ENCODE measurements at places on chromosomes 2 and 18.

- H3K36me3 ChIP-seq, result no peaks in the 10 kb centered on the region
- peak overlapping the region; percentile 87 for H3K27ac ChIP-seq
- no peaks in the 10 kb centered on the region for H3K27me3 ChIP-seq
- H3K4me1 ChIP-seq, result peaks cover 26% of the 10 kb centered on the region
Measured at GRCh38 chr18:75070625-75071483, 138.1 kb downstream of the PTGR3 start.

DNA sequence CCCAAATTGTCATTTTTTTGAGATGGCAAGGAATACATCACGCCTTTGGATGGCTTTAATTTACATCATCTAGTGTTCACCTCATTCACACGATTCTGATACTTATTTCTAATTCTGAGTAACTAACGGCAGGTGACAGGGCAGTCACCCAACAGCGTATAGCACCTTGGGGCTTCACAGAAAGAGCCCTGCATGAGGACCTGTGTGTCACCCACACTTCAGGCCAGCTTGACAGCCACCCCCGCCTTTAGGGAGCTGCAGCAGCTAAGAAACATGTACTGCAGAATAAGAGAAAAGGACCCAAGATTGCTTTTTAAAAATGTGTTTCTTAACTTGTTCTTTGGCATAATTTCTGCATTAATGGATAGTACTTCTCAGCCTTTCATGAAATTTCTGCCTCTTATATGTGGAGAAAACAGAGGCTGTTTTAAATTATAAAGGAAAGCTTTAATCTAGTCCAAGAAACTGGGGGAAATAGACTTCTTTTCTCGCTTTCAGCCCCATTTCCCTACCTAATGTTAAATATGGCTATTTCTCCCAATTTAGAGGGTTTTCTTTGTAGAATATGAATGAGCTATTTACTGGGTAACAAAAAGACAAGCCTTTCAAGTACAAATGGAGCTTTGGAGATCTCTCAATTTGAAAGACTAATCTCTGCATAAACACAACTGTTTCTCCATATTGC lies 245.1 kb downstream of the LDLRAD4 start:
- no peak overlapping the region for H3K27ac ChIP-seq
- no peak overlapping the region for H3K4me3 ChIP-seq
- H3K36me3 ChIP-seq, result no peaks in the 10 kb centered on the region
- H3K27me3 ChIP-seq, result peaks cover 71% of the 10 kb centered on the region
- no peak for DNase-seq
- H3K4me1 ChIP-seq, result no peaks in the 10 kb centered on the region

GRCh38 chr2:165248238-165248637 lies 9.0 kb downstream of the SCN2A start:
- DNase-seq, result no peak
- no peak overlapping the region for H3K4me3 ChIP-seq
- H3K36me3 ChIP-seq, result no peaks in the 10 kb centered on the region
- H3K4me1 ChIP-seq, result no peaks in the 10 kb centered on the region
- no peaks in the 10 kb centered on the region for H3K27me3 ChIP-seq

DNA sequence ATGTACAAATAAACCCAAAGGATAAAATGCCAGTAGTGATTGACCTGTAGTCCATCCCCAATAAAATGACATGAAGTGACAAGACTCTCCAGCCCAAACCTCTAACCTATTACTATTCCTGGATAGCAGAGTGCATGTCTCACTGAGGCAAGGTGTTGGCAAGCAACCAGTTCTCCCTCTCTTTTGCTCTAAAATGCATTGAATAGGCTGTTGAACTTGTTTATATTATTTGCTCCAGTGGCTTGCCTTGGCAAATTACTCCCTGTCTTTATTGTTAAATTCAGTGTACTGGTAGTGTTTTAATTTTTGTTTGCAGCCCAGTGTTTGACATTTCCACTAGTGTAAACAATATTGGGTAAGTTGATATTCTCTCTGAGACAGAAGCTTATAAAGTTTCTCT lies 70.5 kb downstream of the CSRNP3 start:
- no peak overlapping the region for H3K27ac ChIP-seq
- no peak for DNase-seq
- no peaks in the 10 kb centered on the region for H3K4me1 ChIP-seq
- no peak overlapping the region for H3K4me3 ChIP-seq
- H3K36me3 ChIP-seq, result no peaks in the 10 kb centered on the region

GRCh38 chr2:2570871-2571270 lies 239.8 kb upstream of the MYT1L start:
- no peak overlapping the region for H3K27ac ChIP-seq
- H3K27me3 ChIP-seq, result peaks cover 25% of the 10 kb centered on the region
- no peaks in the 10 kb centered on the region for H3K36me3 ChIP-seq
- H3K4me3 ChIP-seq, result no peak overlapping the region
- no peak for DNase-seq

DNA sequence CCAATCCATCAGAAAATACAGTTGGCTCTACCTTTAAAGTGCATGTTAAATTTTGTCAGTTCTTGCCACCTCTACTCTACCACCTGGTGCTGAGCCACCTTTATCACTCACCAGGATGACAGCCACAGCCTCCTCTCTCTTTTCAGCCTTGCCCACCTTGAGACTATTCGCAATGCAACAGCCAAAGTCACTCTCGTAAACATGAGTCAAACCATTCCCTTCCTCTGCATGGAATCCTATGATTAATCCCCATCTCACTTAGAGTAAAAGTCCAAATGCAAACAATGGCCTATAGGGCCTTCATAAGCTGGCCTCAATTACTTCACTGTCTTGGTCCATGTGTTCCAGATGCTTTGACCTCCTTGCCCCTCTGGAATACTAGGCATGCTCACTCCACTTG lies 5.8 kb upstream of the OSBPL6 start:
- H3K27me3 ChIP-seq, result no peaks in the 10 kb centered on the region
- no peak overlapping the region for H3K4me3 ChIP-seq
- no peak overlapping the region for H3K27ac ChIP-seq

DNA sequence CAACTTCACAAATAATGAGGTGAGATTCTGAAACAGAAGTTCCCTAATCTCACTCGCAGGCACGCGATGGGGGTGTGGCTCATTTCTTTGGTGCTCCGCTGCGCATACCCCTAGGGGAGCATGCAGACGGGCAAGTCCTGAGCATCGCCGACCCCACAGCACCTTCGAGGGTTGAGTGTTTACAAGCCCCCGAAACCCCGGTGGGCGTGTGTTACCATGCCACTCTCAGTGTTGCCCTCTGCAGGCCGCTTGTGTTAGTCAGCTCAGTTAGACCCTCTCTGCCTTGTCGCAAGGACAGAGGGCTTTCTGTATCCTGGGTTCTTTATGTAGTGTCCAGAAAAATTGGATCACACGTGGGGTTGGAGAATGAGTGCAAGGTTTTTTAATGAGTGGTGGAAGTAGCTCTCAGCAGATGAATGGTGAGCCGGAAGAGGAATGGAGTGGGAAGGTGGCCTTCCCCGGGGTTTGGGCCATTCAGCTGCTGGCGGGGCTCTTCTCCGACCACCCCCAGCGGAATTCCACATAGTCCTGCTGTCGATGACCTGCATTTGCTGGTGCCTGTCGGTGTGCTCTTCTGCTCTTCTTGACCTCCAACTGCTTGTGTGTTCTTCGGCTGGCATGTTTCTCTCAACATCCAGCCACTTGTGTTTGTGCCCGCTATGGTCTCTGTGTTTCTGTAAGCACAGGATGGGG lies 191.3 kb downstream of the RPRM start:
- H3K27me3 ChIP-seq, result peaks cover 4% of the 10 kb centered on the region
- DNase-seq, result peak; percentile 12
- H3K4me3 ChIP-seq, result no peak overlapping the region
- H3K4me1 ChIP-seq, result no peaks in the 10 kb centered on the region
- H3K27ac ChIP-seq, result no peak overlapping the region
- no peaks in the 10 kb centered on the region for H3K36me3 ChIP-seq

DNA sequence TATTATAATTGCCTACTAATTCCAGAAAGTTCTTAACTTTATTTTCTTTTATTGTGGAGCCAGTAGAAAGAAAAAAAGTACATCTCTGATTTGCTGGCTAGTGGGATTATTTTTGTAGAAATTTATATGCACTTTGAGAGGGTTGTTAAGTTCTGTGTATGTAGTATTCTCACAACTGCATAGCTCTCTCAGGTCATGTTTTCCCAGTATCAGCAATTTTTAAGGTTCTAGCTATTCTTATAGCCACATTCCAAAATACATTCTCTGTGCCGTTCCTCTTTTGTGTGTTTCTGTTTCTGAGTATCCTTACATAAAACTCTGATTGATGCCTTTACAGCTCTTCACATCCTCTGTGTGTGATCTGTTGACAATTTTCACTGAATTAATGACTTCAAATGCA lies 199.3 kb upstream of the KYNU start:
- no peak for DNase-seq
- H3K27ac ChIP-seq, result no peak overlapping the region
- H3K36me3 ChIP-seq, result no peaks in the 10 kb centered on the region
- no peak overlapping the region for H3K4me3 ChIP-seq
- no peaks in the 10 kb centered on the region for H3K4me1 ChIP-seq
- H3K27me3 ChIP-seq, result no peaks in the 10 kb centered on the region

DNA sequence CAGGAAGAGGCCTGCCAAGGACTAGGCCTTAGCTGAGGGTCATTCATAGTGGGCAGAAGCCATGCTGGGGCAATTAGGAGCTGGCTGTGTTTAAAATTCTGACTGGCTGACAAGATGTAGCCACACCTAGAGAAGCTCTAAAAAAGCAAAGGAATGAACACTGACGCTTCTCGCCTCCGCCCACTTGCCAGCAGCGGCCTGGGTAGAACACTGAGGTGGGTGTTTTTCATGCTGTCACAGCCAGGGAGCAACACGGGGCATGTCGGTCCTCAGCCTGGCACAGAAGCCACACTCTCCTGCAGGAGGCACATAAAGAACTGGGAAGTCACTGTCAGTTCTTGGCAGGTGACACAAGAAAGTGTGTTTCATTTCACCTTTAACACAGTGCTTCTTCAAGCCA lies 10.4 kb downstream of the CHST10 start:
- no peaks in the 10 kb centered on the region for H3K4me1 ChIP-seq
- peaks cover 5% of the 10 kb centered on the region for H3K36me3 ChIP-seq
- no peak for DNase-seq
- no peak overlapping the region for H3K4me3 ChIP-seq
- H3K27ac ChIP-seq, result no peak overlapping the region

- no peaks in the 10 kb centered on the region for H3K36me3 ChIP-seq
- no peaks in the 10 kb centered on the region for H3K27me3 ChIP-seq
- peaks cover 48% of the 10 kb centered on the region for H3K4me1 ChIP-seq
- DNase-seq, result peak; percentile 96
Measured at GRCh38 chr2:186575302-186575701, 14.6 kb upstream of the ITGAV start.

- no peaks in the 10 kb centered on the region for H3K27me3 ChIP-seq
- H3K4me3 ChIP-seq, result peak overlapping the region; percentile 59
- no peaks in the 10 kb centered on the region for H3K36me3 ChIP-seq
- DNase-seq, result peak; percentile 80
- H3K4me1 ChIP-seq, result peaks cover 54% of the 10 kb centered on the region
Measured at GRCh38 chr2:29627279-29627711, 294.1 kb downstream of the ALK start.

DNA sequence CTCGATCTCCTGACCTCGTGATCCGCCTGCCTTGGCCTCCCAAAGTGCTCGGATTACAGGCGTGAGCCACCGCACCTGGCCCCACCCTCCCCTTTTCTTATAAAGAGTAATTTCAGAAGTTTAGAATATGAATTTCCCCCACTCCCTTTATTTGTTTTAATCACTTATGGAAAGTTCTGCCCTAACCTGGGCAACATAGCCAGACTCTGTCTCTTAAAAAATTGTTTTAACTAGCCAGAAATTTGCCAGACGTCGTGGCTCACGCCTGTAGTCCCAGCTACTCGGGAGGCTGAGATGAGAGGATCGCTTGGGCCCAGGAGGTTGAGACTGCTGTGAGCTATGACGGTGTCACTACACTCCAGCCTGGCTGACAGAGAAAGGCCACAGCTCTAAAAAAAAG lies 7.7 kb upstream of the NBAS start:
- H3K27ac ChIP-seq, result no peak overlapping the region
- no peaks in the 10 kb centered on the region for H3K4me1 ChIP-seq
- H3K36me3 ChIP-seq, result no peaks in the 10 kb centered on the region
- no peaks in the 10 kb centered on the region for H3K27me3 ChIP-seq
- no peak for DNase-seq
- no peak overlapping the region for H3K4me3 ChIP-seq

DNA sequence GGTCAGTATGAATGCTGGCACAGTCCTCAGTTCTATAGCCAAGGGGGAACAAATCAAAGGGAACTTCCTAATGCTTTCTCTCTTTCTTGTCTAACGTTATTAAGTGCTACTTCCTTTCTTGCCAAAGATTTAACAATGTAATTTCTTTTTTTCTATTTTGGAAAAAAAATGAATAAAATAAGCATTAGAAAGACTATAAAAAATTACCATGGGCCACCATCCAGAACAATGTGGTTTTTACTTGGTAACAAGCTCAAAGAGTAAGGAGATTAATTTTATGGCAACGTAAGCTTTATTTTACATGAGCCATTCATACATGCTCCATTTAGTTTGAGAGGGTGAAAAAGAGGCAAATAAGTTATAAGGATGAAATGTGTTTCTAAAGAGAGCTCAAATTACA lies 40.1 kb downstream of the SERPINE2 start:
- H3K36me3 ChIP-seq, result no peaks in the 10 kb centered on the region
- 0 out of 2 replicates have a peak, but pooled peaks cover 3% of the 10 kb centered on the region for H3K4me1 ChIP-seq
- no peak for DNase-seq
- H3K4me3 ChIP-seq, result no peak overlapping the region
